Psoas muscle (tissue), 8 donors: ENCODE measurements at places on chromosomes 6 and 20. TPM values are rescaled to one million over a fixed set of nuclear protein-coding genes. Genes with fewer than 3 reads are reported as not detected.

Gene CLPSL2
- not detected for total RNA-seq

Gene BMP5
- total RNA-seq: 3.5 TPM

Gene DNAH8
- not detected for total RNA-seq

Gene OPRM1
- total RNA-seq: not detected

Gene CCR6
- total RNA-seq: not detected

Gene CGA
- total RNA-seq: not detected

Gene AGER
- total RNA-seq: 0.85 TPM

GRCh38 chr20:51563486-51564332 is 21.2 kb upstream of the NFATC2 start:
- H3K27me3 ChIP-seq: no peaks in the 10 kb centered on the region
- H3K4me1 ChIP-seq: peaks cover 24% of the 10 kb centered on the region
- no peaks in the 10 kb centered on the region for H3K36me3 ChIP-seq
- H3K4me3 ChIP-seq: no peak overlapping the region
- no peak overlapping the region for H3K27ac ChIP-seq

DNA sequence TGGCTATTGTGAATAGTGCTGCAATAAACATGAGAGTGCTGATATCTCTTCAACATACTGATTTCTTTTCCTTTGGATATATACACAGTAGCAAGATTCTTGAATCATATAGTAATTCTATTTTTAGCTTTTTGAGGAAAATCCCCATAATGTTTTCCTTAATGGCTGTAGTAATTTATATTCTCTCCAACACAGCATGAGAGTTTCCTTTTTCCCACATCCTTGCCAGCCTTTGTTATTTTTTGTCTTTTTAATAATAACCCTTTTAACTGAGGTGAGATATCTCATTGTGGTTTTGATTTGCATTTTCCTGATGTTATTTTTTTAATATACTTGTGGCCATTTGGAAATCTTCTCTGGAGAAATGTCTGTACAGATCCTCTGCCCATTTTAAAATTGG is 132.6 kb downstream of the PRL start:
- H3K4me1 ChIP-seq: no peaks in the 10 kb centered on the region
- H3K4me3 ChIP-seq: no peak overlapping the region
- no peak for DNase-seq
- no peaks in the 10 kb centered on the region for H3K27me3 ChIP-seq
- H3K27ac ChIP-seq: no peak overlapping the region
- H3K36me3 ChIP-seq: no peaks in the 10 kb centered on the region

- H3K4me1 ChIP-seq: no peaks in the 10 kb centered on the region
- H3K4me3 ChIP-seq: no peak overlapping the region
- no peaks in the 10 kb centered on the region for H3K36me3 ChIP-seq
- DNase-seq: no peak
These were observed 116.5 kb downstream of the SMLR1 start for GRCh38 chr6:130943738-130944137.

DNA sequence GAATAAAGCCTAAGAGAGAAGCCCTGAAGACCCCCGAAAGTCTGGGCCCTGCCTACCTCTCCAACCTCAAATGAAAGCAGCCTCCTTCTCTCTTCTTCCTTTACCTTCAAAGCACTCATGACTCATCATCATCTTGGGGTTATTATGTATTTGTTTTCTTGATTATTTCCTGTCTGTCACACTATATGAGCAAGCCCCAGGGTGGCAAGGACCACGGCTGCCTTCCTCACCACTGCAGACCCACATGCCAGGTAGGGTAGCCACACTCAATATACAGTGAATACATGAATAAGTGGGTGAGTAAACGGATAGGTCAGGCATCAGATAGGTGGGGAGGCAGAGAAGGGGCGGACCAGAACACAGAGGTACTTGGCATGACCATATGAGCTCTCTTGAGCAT is 8.8 kb downstream of the WFDC3 start:
- no peaks in the 10 kb centered on the region for H3K4me1 ChIP-seq
- H3K4me3 ChIP-seq: no peak overlapping the region
- H3K27ac ChIP-seq: no peak overlapping the region
- H3K27me3 ChIP-seq: no peaks in the 10 kb centered on the region
- no peak for DNase-seq

DNA sequence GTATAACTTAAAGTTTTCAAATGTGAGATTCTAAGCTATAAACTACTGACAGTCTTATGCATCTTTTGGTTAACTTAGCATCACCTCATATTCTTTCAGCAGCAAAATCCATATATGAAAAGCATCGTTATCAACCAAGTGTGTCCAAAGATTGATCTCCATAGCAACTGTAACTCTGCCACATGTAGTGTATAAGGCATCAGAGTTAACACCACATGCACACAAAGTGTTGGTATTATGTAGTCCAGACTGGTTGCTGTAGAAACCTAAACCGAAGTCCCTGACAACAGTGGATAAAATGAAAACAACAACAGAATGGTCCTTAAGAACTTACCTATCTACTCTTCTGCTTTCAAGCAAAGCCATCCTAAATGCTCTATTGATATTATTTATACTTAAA is 39.6 kb downstream of the PDSS2 start:
- H3K27me3 ChIP-seq: no peaks in the 10 kb centered on the region
- no peaks in the 10 kb centered on the region for H3K36me3 ChIP-seq
- H3K4me1 ChIP-seq: peaks cover 5% of the 10 kb centered on the region
- no peak overlapping the region for H3K27ac ChIP-seq
- no peak overlapping the region for H3K4me3 ChIP-seq

DNA sequence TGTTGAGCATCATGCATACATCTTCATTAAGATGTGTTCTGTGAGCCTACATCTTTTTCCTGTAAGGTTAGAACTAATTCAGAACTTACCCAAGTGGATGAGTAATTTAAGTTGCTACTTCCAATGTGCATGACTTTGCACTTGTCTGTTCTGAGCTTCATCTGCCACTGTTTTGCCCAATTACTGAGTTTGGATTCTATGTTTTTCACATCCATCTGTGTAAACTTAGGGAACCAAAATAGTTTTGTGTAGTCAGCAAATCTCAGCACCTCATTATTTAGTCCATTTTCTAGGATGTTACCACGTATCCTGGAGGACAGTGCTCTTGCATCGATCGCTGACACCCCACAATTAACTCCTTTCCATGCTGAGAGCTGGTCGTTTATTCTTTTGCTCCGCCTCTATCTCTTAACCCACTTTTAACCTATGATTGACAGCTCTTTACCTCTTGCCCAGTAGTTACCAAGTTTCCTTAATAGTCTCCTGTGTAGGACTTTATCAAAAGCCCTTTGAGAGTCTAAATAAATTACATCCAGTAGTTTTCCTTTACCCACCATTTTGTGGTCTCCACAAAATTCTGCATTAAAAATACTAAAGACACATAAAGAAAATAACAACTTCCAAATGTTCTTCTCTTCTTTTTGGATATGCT is 44.2 kb upstream of the CITED2 start:
- no peaks in the 10 kb centered on the region for H3K27me3 ChIP-seq
- no peaks in the 10 kb centered on the region for H3K36me3 ChIP-seq
- DNase-seq: no peak

GRCh38 chr20:34045930-34046725 is 52.4 kb downstream of the RALY start:
- H3K27me3 ChIP-seq: no peaks in the 10 kb centered on the region
- no peak overlapping the region for H3K27ac ChIP-seq

- H3K4me3 ChIP-seq: no peak overlapping the region
- DNase-seq: no peak
- H3K36me3 ChIP-seq: no peaks in the 10 kb centered on the region
- no peak overlapping the region for H3K27ac ChIP-seq
- H3K27me3 ChIP-seq: no peaks in the 10 kb centered on the region
- no peaks in the 10 kb centered on the region for H3K4me1 ChIP-seq
These were observed 12.3 kb upstream of the SPO11 start for GRCh38 chr20:57317316-57317788.

GRCh38 chr6:89562093-89562973 is 76.2 kb downstream of the LYRM2 start:
- H3K27me3 ChIP-seq: no peaks in the 10 kb centered on the region
- peaks cover 3% of the 10 kb centered on the region for H3K4me1 ChIP-seq

DNA sequence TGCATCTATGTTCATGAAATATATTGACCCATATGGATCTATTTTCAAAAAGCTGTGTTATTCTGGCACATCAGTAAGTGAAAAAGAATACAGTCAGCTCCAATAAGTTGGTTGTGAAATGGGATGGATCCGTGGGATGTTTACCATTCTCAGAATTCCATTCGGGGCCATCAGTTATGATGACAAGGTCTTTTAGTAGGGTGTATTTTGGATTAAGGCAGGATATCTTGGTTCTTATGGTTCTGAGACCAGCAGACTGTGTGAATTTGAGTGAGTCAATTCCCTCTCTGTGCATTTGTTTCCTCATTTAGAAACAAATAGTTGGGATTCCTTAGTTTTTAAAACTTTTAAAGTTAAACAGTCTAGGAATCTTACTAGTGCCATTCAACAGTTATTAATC is 287.4 kb downstream of the CD109 start:
- no peaks in the 10 kb centered on the region for H3K27me3 ChIP-seq
- no peak for DNase-seq
- H3K4me3 ChIP-seq: no peak overlapping the region

- no peaks in the 10 kb centered on the region for H3K27me3 ChIP-seq
- H3K4me1 ChIP-seq: peaks cover 34% of the 10 kb centered on the region
- H3K4me3 ChIP-seq: peak overlapping the region; percentile 37
- no peaks in the 10 kb centered on the region for H3K36me3 ChIP-seq
These were observed 67.7 kb downstream of the PHACTR2 start for GRCh38 chr6:143745166-143746133.

GRCh38 chr6:147551976-147552375 is 43.5 kb downstream of the SAMD5 start:
- DNase-seq: no peak
- no peaks in the 10 kb centered on the region for H3K36me3 ChIP-seq
- no peak overlapping the region for H3K4me3 ChIP-seq
- no peak overlapping the region for H3K27ac ChIP-seq
- H3K4me1 ChIP-seq: no peaks in the 10 kb centered on the region

DNA sequence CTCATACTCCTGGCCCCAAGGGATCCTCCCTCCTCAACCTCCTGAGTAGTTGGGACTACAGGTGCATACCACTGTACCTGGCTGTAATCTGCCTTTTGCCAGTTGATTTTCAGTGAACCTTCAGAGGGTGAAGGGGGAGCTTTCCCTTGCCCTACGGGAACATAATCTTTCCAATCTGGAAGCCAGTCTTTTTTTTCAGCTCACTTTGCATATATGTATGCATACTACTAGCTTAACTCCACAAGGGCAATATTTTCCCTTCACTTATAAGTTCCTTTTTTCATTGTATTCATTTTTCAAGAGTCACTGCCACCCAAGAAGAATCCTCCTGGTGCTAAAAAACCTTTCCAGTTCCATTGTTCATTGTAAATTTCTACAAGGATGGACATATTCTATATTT is 53.4 kb upstream of the GCM1 start:
- H3K4me1 ChIP-seq: no peaks in the 10 kb centered on the region
- no peaks in the 10 kb centered on the region for H3K27me3 ChIP-seq
- H3K4me3 ChIP-seq: no peak overlapping the region
- no peaks in the 10 kb centered on the region for H3K36me3 ChIP-seq

- H3K27me3 ChIP-seq: no peaks in the 10 kb centered on the region
- DNase-seq: no peak
- no peaks in the 10 kb centered on the region for H3K4me1 ChIP-seq
- H3K4me3 ChIP-seq: no peak overlapping the region
- no peaks in the 10 kb centered on the region for H3K36me3 ChIP-seq
- H3K27ac ChIP-seq: no peak overlapping the region
These were observed 213.9 kb downstream of the TTLL2 start for GRCh38 chr6:167538746-167539145.

- no peaks in the 10 kb centered on the region for H3K4me1 ChIP-seq
- H3K27ac ChIP-seq: no peak overlapping the region
- H3K27me3 ChIP-seq: no peaks in the 10 kb centered on the region
- no peaks in the 10 kb centered on the region for H3K36me3 ChIP-seq
- H3K4me3 ChIP-seq: no peak overlapping the region
These were observed 104.9 kb upstream of the PREP start for GRCh38 chr6:105507811-105508210.

GRCh38 chr20:43102394-43102793 is 87.3 kb downstream of the PTPRT start:
- H3K27ac ChIP-seq: no peak overlapping the region
- H3K4me1 ChIP-seq: no peaks in the 10 kb centered on the region
- no peak for DNase-seq
- no peaks in the 10 kb centered on the region for H3K36me3 ChIP-seq
- H3K27me3 ChIP-seq: no peaks in the 10 kb centered on the region
- H3K4me3 ChIP-seq: no peak overlapping the region

DNA sequence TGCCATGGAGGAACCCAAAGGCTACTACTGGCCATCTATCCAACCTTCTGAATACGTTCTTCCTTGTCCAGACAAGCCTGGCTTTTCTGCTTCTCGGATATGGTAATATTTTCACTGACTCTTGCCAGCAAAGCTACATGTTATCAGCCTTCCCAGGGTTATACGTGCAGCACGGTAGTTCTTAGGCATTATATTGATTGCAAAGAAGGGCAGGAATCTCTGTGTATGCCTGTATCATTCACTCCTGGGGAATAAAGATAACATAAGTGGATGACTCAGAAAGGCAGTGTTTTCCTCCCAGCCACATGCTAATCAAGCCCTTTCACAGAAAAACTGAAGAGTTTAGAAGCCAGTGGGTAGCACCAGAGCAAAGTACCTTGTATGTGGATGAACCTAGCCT is 98.7 kb downstream of the ADGRG6 start:
- no peaks in the 10 kb centered on the region for H3K4me1 ChIP-seq
- no peaks in the 10 kb centered on the region for H3K27me3 ChIP-seq
- H3K4me3 ChIP-seq: no peak overlapping the region

- DNase-seq: no peak
- no peak overlapping the region for H3K4me3 ChIP-seq
- no peaks in the 10 kb centered on the region for H3K36me3 ChIP-seq
- no peaks in the 10 kb centered on the region for H3K4me1 ChIP-seq
These were observed 95.5 kb downstream of the ECT2L start for GRCh38 chr6:138891255-138891986.

- H3K4me1 ChIP-seq: peaks cover 32% of the 10 kb centered on the region
- no peak for DNase-seq
- H3K36me3 ChIP-seq: no peaks in the 10 kb centered on the region
- H3K27me3 ChIP-seq: no peaks in the 10 kb centered on the region
These were observed 84.1 kb downstream of the ZFAND3 start for GRCh38 chr6:37903351-37904340.

GRCh38 chr6:55449225-55449624 is 122.0 kb downstream of the GFRAL start:
- no peak for DNase-seq
- no peak overlapping the region for H3K27ac ChIP-seq
- no peaks in the 10 kb centered on the region for H3K36me3 ChIP-seq

DNA sequence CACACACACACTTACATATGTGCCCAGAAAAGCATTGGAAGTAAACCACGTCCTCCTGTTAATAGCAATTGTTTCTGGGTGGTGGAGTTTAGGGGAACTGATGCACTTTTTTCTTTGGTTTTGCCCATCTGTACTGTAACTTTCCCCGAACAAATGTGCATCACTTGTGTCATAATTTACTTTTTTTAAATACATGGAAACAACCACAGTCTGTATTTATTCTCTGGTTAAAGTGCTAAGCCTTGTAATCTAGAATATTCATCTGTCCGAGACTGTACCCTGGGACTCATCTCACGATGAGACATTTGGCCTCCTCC is 61.5 kb upstream of the CD93 start:
- H3K4me3 ChIP-seq: no peak overlapping the region
- H3K27ac ChIP-seq: peak overlapping the region; percentile 96
- no peaks in the 10 kb centered on the region for H3K36me3 ChIP-seq
- no peaks in the 10 kb centered on the region for H3K27me3 ChIP-seq

- H3K27ac ChIP-seq: no peak overlapping the region
- H3K27me3 ChIP-seq: peaks cover 20% of the 10 kb centered on the region
- H3K36me3 ChIP-seq: no peaks in the 10 kb centered on the region
- DNase-seq: no peak
These were observed 2.3 kb downstream of the HLA-DQB2 start for GRCh38 chr6:32761072-32761471.

GRCh38 chr6:7681449-7681848 is 44.5 kb upstream of the BMP6 start:
- no peak overlapping the region for H3K27ac ChIP-seq
- no peak overlapping the region for H3K4me3 ChIP-seq
- H3K36me3 ChIP-seq: no peaks in the 10 kb centered on the region
- no peak for DNase-seq
- no peaks in the 10 kb centered on the region for H3K4me1 ChIP-seq
- H3K27me3 ChIP-seq: no peaks in the 10 kb centered on the region
